ENCODE measurements at places on chromosomes 7 and 10. TPM values are rescaled to one million over a fixed set of nuclear protein-coding genes. Genes with fewer than 3 reads are reported as not detected.

UCMA gene
- total RNA-seq, result not detected

CADPS2 gene
- total RNA-seq, result 0.32 TPM

FAM241B gene
- 13.7 TPM for total RNA-seq

DNA sequence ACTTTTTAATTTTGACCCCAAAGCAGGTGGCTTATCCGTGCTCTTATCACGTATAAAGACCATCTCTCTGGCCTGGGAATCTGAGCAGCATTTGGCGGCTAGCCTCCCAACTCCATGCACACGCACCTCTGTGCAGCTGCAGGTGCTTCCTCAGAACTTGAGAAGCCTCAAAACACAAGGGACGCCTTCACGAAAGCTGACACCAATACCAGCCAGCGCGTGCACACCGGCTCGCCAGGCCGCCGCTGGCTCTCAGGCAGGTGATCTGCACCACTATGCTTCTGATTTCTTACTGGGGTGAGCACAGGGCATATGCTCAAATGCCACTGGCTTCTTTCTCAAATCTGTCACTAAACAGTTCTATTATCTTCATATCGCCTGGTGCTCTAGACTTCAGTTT lies 145.0 kb downstream of the PARD3 start:
- DNase-seq, result no peak

- DNase-seq, result no peak
Observed at GRCh38 chr10:14683256-14683655, 91.4 kb downstream of the FAM107B start.

DNA sequence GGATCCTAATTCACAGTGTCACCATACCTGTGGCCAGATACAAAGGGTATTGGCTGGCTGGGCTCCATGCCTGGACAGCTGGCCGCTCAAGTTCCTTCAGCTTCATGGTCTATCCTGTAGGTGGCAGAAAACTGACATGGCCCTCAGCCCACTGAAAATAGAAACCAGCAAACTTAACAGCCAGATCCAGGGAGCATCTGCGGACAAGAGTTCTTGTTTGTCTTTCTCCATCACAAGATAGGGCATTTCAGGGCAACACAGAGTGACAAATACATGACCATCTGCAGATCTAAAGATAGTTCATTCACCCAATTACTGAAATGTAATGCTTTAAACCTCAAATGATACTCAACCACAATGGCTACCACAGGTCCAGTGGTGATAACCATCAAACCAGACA lies 2.8 kb downstream of the SEC31B start:
- DNase-seq, result no peak

DNA sequence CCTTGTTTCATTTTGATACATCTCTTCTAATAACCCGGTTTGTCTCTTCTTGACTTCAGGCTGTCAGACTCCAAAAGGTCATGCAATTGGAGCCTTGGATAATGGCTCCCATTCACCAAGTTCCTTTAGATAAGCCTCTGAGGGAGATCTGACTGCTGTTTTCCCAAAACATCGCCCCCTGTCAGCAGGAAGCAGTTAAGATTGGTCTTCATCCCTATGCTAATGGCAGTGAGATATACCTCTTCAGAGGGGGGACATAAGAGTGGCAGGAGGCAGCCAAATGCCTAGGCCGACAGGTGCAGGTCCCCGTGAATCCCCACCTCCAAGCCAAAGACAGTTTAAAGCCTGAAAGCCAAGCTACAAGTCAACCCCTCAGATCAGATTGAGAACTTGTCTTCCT lies 144.6 kb downstream of the WDR11 start:
- no peak for DNase-seq

- no peak for DNase-seq
Observed at GRCh38 chr10:75283078-75283670, 47.4 kb upstream of the COMTD1 start.

- no peak for DNase-seq
Observed at GRCh38 chr10:34089253-34089652, 725.8 kb downstream of the PARD3 start.

- no peak for DNase-seq
Observed at GRCh38 chr10:15053061-15053460, 9.3 kb downstream of the OLAH start.

DNA sequence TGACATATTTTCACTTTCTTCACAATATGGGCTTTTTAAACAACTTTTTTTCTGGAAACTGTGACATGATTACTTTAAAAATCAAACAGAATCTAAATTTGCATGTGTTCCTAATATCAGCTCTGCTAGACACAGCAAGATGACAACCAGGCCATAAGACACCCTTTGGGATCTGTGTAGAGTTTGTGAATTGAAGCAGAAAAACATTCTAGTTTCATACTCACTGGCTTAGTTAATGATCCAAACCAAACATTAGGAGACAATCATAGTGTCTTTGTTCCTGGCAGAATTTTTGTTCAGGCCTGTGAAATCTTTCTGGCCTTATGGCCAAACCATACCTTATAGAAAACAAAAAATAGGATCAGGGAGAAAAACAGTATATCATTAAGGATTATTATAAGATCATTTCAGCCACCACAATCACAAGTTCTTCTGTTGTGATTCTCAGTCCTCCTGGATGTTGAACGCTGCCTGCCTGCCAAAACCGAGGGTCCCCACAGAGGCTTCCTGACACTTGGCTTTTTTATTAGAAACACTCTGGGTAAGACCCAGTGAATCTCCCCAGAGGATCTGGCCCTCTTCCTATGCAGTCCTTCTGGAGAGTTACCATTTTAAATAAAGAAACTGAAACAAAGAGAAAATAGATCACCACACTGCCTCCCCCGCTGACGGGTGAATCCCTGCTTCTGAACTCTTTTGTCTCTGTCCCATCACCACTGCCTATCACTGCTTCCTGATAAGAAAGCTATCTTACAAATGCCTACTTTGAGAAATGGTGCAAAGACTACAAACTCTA lies 79.2 kb upstream of the PPP1R3C start:
- DNase-seq, result no peak

- DNase-seq, result no peak
Observed at GRCh38 chr7:28077616-28078015, 103.0 kb downstream of the JAZF1 start.

GRCh38 chr7:132001146-132001545 lies 444.7 kb upstream of the PODXL start:
- DNase-seq, result no peak

DNA sequence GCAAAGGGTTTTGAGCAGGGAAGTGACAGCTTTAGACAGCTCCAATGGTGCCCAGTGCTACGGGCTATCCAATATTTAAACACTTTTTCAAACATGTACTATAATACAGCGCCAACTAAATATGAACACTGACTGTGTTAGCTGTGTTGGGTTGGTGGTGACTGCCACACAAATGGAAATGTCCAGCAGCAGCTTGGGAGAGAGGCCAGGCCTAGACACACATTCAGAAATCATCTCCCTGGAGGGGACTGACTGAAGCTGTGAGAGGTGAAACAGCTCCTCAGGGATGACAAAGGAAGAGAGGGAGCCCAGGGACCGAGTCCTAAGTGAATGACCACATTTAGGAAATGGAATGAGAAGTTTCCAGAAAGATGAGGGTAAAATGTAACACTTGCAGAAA lies 115.8 kb downstream of the UBE2H start:
- DNase-seq, result no peak
